D341Med (cell line): ENCODE measurements at places on chromosomes 11 and 22.

DNA sequence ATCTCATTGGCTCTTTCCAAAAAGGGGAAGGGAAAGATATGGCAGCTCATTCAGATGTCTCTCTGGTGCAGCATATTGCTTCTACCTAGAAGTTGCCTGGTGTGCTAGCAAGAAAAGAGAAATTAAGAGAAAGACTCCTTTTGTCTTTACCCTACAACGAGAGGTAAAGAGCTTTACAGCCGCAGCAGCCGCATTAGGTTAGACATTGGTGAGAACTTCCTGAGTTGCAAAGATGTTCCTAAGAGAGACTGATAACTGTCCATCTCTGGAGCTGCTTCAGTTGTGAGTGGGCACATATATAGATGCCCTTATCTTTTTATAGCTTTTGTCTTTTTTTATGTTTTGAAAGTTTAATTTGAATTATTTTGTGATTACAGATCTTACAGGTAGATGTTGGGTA, 80.8 kb upstream of the NNMT start:
- DNase-seq: no peak

DNA sequence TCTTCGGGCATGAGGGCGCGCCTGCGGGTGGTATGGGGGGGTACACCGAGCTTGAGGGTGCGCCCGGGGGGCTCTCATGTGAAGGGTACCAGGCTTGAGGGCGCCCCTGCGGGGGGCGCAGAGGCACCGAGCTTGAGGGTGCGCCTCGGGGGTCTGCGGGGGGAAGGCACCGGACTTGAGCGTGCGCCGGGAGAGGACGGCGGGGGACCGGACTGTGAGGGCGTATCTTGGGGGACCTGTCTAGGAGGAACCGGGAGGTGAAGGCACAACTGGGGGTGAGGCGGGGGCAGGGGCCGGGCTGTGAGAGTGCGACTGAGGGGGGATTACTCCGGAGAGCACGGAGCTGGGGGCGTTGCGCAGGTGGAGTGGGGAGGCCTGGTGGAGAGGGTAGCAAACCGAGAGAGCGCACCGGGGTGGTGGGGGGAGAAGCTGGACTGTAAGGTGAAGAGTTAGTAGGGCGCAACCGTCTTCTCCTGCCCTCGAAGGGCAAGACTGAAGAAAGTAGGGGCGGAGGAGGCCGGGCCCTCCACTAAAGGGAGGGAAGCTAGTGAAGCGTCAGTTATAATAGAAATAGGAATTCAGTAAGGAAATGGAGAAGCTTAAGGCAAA, 1.1 kb upstream of the DDX6 start:
- no peak for DNase-seq

DNA sequence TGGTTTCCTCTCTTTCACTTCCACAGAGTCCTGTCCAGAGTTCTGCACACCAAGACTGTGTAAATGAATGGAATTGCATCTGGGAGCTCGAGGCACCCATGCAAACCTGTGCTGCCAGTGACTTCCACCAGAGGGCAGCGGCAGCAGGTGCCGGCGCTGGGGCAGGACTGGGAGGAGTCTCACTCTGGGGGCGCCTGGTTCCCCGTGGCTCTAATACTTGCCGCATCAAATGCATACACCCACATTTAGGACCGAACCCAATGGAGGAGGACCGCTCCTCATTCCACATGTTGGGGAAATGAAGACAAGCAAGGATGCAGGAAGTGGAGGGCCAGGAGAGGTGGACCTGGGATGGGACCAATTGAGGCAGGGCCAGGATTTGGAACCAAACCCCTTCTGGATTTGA, 1.1 kb upstream of the CD6 start:
- DNase-seq: peak; percentile 86

DNA sequence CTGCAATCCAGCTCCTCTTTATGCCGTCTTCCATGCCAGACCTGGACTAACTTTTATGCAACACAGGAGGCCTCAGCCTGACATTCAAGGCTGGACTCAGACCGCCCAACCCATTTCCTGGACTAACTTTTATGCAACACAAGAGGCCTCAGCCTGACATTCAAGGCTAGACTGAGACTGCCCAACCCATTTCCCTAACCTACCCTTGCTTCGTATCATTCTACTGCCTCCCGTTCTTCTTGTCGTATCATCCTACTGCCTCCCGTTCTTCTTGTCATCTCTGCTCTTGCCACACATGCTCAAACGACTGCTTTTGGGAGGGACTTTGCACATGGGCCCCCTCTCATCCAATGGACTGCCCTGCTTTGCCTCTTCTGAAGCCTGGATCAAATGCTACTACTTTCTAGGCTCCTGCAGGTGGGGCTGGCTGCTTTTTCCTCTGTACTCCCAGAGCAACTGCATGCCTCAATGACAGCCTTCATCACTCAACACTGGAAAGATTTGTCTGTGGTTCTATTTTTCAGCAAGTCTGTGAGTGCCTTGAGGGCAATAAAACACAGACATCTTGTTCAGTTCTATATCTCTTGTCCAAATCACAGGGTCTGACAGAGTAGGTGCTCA, 7.8 kb downstream of the TBC1D10A start:
- DNase-seq: no peak

DNA sequence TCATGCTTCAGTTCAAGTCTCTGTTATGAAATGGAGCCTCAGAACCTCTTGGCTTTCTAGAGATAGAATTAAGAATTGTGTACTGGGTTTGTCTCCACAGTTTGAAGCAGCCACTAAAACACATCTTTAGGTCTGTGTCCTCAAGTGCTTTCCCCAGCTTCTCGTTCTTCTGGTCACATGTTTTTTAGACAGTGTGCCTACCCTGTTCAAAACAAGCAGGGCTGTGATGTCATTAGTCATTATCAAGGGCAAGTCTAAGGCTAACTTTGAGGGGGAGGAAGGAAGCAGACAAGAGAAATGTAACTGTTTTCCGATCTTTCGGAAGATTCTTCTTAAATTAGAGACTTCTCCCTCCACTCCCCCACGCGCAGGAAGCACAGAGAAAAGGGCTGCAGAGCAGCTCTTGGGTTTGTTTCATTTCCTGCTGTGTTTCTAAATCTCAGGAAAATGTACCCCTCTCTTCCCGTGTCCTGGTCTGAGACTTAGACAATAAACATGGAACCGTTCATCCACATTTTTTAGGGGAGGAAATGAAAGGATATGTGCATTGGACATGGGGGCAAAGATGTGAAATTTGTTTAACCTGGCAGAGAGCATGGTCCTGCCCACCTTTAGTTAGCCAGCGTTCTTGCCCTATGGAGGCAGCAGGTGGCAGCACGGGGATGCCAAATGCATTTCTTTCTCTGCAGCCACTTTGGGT, 3.1 kb downstream of the AKIP1 start:
- DNase-seq: peak; percentile 70

- DNase-seq: no peak
Observed at GRCh38 chr11:83011333-83012167, 60.1 kb downstream of the RAB30 start.

DNA sequence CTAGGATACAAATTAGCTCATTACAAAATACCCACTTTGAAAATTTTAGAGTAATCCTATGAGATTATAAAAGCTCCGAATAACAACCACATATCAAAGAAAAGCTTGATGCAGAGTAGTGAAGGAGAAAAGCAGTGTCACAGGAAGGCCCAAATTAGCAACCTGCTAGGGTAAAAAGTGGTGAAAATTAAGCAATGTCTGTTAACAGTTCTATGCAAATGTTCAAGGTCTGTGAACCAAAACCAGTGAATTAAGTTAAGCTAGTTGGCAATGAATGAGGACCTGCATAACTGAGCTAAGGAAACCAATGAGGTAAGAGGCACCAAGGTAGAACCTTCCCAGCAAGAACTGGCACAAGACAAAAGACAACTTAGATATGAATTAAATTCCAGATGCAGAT, 29.6 kb downstream of the PRDM10 start:
- no peak for DNase-seq
